ENCODE measurements at places on chromosomes 4 and X.

- no peak for DNase-seq
Measured at GRCh38 chr4:86451560-86452330, 91.9 kb upstream of the MAPK10 start.

- no peak for DNase-seq
Measured at GRCh38 chr4:183875251-183875825, 29.8 kb upstream of the STOX2 start.

- DNase-seq = no peak
Measured at GRCh38 chr4:91527056-91527455, 776.7 kb upstream of the GRID2 start.

DNA sequence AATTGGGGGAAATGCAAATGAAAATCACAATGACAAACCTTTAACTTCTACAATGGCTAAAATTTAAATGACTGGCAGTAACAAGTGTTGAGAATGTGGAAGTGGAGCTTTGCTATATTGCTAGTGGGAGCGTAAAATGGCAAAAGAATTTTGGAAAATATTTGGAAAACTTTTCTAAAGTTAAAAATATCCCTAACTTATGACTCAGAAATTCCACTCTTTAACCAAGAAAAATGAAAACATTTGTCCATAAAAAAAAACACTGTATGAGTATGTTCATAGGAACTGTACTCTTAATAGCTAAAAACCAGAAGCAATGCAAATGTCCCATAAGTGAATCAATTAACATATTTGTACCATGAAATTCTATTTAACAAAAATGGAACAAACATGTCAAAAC, 3.6 kb downstream of the TBCK start:
- no peak for DNase-seq

DNA sequence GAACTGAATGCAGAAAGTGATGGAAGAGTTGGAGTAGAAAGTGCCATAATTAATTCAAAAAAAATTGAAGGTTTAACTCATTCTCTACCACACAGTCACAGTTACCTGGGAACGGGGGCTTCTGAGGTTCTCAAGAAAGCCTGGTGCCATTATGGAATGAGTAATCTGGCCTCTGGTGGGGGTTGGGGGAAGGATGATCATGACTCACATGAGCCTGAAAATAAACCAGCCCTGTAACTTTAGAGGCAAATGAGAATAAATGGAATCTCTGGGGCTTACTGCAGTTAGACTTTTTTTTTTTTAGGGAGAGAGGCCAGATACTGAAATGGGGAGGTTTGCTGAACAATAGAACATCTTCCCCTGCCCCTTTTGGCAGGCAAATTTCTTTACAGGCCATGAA, 55.3 kb downstream of the SOD3 start:
- no peak for DNase-seq

DNA sequence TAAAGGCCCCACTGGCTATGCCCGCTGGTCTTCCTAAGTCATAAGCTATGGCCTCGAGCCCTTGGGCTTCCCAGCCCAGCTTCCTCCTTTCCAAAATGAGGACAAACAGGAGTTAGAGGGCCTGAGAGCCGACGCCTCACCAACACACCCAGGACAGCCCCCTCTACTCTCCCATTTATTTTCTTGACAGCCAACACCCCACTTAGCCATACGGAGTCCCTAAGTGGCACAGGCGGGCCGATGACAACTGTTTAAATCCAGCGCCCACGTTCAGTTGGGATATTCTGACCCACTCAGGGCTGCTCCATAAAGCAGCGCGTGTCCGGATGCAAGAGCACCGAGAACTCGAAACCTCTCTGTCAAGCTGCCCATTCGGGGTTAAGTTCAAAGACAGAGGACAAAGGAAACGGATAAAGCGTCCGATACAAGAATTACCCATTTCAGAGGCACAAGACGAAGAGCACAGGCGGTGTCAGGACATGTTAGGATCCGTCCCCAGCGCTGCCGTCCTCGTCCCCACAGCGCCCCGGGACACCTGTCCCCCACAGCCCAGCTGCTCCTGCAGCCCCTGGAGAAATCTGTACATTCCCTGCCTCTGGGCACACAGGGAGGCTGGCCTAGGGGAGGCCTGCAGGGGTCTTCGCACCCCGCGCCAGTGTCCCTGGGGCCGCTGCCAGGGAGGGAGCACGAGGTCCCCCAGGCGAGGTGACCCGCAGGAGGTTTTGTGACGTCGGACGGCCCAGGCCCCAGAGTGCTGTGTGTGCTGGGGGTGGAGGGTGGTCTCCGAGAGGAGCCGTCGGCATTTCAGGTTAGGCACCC, 1.2 kb downstream of the PRKX start:
- no peak for DNase-seq

DNA sequence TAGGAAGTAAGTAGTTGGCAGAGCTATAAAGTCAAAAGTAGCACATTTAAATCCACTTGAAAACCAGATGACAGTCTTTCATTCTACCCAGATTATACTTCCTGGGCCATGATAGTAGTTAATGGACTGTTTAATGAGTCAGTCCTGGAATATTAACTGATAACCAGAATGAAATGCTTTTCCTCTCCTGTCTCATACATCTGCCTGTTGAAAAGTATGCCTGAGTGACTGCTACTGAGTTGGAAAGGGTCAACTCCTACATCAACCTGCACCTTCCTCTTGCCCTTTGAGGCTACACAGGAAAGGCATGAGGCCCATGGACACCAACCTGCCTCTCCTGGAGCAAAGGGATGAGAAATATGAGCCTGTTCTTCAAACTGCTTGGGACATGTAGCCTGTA, 36.0 kb upstream of the COX7B2 start:
- DNase-seq = no peak

DNA sequence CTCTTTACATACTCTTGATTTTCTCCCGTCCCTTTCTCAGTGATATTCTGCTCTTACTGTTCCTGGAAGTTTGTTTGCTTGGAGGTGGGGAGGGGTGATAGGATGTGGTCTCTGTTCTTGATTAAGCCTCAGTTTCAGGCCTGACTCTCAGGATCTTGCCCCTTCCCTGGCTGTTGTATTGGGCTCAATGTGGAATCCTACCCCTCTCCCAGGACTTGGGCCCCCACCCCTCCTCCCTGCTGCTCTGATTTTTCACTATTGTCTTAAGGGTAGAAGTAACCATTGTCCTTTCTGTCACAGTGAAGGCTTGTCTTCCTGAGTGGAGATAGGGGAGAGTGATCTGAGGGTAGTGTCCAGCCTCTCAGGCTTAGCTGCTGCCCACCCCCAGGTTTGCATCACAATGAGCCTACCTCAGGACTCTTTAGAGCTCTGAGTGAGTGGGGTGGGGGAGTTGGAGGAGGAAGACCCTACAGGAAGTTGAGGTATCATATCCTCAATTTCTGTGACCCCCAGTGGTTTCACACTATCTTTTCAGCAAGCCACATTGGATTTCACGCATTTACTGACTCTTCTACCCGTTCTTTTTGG, 16.5 kb downstream of the CDKL5 start:
- DNase-seq = no peak

GRCh38 chr4:138609943-138610350, 367.8 kb upstream of the SLC7A11 start:
- DNase-seq = no peak

- DNase-seq = no peak
Measured at GRCh38 chr4:28225050-28225449, 1364.4 kb downstream of the STIM2 start.

DNA sequence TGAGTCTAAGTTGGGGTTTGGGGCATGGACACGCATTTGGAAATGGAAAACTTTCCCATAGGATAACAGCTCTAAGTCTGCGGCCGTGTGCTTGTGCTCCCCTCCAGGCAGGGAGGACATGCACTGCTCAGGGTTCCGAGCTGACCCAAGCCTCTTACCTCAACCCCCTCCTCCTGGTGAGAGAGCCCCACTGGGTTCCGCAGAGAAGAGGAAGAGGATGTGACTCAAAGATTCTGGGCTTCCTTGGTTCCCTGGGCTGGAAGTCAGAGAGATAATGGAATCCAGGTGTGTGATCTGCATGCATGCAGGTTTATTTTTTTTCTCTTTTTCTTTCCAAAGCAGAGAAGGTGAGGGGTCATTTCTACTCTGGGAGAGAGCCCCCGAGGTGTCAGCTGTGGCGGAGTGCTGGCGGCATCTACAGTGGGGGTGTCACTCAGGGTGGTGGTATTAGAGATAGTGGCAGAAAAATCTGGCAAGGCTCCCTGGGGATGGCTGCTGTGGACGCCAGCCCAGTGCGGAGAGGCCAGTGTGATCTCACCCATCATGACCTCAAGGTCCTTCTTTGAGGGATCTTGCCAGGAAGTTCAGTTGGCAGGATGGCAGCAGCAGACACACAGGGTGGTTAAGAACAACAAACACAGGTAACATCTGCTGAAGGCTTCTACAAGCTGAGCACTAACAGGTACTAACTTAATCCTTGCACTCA, 168.7 kb upstream of the HAND2 start:
- no peak for DNase-seq

DNA sequence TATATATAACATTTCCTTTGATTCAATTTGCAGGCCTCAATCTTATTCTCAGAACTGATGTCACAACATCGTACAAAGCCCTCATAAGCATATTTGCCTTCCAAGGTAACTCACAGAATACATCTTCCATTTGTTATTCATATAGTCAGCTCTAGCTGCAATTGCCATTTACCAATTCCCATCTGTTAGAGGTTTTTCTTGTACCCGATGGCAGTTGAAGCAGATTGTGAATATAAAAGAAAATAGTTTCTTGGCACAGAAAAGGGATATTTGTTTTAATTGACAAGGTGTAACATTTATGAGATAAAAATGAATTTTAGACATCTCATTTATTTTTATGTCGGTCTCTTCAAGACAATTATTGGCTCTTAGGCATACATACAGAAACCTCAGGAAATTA, 311.3 kb downstream of the TRIML1 start:
- no peak for DNase-seq

DNA sequence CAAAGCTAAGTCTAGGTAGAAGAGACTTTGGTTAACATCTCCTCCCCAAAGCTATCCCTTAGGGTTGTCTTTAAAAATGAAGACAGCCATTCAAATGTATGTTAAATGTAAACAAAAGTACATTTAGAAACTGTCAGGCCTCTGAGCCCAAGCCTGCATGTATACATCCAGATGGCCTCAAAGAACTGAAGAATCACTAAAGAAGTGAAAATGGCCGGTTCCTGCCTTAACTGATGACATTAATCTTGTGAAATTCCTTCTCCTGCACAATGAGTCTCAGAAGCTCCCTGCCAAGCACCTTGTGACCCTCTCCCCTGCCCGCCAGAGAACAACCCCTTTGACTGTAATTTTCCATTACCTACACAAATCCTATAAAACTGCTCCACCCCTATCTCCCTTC, 377.9 kb downstream of the FAM133A start:
- DNase-seq = no peak

DNA sequence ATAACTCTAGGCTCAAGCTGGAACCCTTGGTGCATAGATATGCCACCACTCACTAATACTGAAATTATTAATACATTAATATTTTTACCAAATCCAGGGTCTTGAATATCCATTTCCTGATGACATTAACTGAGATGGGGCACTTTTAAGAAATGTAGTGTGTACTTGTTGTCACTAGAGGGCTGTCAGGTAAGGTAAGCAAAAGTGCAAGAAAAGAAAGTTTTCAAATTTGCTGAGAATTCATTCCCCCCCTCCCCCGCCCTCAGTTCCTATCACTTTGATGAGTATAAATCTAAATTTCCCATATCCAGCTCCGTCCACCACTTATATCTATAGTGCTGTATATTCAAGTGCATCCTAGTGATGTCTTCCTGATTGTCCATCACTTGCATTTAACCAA, 20.5 kb upstream of the WDR44 start:
- no peak for DNase-seq

DNA sequence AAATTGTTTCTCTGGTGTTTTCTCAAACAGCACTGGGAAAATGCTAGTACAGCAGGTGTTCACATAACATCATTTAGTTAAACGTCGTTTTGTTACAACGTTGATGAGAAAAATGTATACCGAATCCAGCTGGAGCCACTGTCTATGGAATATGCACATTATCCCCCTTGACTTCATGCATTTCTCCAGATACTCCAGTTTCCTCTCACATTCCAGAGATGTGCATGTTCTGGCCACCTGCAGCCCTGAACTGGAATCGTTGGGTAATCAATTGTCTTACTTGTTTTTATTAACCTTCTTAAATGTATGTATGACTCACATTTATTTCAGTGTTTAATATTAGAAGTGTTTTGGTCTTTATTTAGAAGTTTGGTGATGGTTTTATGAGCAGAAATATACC, 18.4 kb upstream of the ODAM start:
- no peak for DNase-seq

DNA sequence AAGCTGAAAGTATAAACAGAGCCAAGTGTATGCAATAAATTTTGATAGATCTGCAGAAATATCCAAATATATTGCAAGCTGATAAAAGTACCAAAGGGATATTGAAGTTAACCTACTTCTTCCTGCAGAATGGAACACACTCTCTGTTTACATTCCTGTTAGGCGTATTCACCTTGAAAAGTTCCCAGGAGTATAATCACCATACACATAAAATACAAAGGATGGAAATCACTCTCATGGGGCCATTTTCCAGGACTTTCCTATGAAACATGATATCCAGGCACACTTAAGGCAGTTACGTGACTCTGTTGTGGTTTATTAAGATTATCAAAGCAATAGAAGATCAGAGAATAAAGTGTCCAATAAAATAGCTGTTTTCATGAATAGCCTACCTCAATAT, 1142.3 kb downstream of the NLGN4X start:
- DNase-seq = no peak

- no peak for DNase-seq
Measured at GRCh38 chr4:98627531-98628257, 30.7 kb downstream of the TSPAN5 start.

DNA sequence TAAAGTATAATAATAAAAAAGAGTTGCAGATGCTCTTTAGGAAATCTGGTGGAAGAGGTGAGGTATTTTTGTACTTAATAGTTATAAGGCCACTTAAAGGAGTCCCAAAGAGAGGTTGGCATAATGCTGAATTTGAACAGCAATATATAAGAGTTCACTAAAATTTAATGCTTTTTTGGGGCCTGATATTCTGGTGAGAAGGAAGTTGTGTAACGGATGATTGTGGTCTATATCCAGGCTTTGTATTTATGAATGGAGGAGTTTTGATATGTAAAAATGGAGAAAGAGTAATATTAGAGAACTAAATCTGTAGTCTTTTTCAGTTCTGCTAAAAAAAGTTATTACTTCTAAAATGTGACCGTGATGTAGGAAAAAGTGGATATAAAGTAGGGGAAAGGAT, 20.4 kb downstream of the BMP2K start:
- no peak for DNase-seq

Measured in stimulated activated CD8-positive, alpha-beta memory T cell treated with anti-CD3 and anti-CD28 coated beads, Interleukin-4, amount 100 ng/mL, for 24 hours (primary cell).